ENCODE measurements at places on chromosomes 1 and 21.
A peak's percentile ranks its signal among the peaks of the same experiment; 100 is the strongest.

- no peak for DNase-seq
Measured at GRCh38 chr1:17567582-17567981, 28.1 kb downstream of the ARHGEF10L start.

- DNase-seq: no peak
Measured at GRCh38 chr1:83029916-83030315, 969.0 kb downstream of the TTLL7 start.

DNA sequence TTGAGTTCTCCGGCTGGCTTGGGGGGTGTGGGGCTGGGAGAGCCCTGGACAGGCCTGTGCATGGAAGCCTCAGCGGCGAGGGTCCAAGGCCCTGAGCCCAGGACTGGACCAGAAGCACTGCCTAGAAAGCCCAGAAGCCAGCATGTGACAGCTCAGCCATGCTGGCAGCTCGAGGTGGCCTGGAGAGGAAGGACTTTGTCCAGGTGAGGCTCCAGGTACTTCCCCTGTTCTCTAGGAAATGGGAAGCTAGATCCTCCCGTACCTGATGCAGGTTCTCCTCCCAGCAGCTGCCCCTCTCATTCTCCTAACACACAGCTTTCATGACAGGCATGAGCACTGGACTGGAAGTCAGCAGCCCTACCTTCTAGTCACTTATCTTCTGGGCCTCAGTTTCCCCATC is 6.4 kb downstream of the PADI3 start:
- DNase-seq: no peak

DNA sequence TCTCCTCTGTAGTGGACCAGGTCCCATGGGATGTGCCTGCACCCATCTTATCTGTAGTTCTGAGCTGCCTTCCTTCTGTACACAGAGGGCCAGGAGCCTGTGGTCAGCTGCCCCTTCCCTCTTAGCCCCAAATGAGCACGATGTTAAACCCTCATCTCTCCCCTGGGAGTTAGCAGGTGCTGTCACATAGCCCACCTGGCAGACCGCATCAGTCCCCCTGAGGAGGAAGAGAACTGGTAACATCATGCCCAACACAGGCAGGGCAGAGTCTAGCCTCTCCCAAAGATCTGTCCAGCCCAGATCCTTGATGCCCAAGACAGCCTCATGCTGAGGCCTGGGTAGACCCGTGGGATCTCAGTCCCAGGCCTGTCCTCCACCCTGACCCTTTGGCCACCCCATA is 4.7 kb downstream of the TIE1 start:
- DNase-seq: no peak

DNA sequence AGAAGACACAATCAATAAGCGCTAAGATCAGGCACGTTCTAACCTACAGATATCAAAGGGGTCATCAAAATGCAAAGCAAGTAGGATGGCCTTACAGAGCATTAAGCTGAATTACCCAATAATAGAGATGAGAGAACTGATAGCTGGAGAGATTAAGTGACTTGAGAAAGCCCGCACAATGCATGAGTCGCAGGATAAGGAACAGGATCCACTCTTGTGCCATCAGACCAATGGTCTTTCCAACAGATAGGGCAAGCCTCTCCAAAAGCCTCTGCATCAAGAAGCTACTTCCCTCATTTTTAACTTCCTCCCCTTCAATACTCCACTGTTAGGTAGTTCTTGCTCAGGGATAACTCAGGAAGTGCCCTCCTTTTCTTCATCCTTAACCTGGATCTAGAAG is 2.6 kb downstream of the CHML start:
- DNase-seq: peak; percentile 24

GRCh38 chr1:168643152-168643551 is 66.7 kb downstream of the XCL1 start:
- DNase-seq: no peak

- no peak for DNase-seq
Measured at GRCh38 chr1:33323663-33324477, 3.0 kb upstream of the A3GALT2 start.

- peak; percentile 62 for DNase-seq
Measured at GRCh38 chr1:113930499-113931161, 1.5 kb downstream of the HIPK1 start.

- no peak for DNase-seq
Measured at GRCh38 chr21:27339902-27340301, 373.0 kb upstream of the ADAMTS5 start.

DNA sequence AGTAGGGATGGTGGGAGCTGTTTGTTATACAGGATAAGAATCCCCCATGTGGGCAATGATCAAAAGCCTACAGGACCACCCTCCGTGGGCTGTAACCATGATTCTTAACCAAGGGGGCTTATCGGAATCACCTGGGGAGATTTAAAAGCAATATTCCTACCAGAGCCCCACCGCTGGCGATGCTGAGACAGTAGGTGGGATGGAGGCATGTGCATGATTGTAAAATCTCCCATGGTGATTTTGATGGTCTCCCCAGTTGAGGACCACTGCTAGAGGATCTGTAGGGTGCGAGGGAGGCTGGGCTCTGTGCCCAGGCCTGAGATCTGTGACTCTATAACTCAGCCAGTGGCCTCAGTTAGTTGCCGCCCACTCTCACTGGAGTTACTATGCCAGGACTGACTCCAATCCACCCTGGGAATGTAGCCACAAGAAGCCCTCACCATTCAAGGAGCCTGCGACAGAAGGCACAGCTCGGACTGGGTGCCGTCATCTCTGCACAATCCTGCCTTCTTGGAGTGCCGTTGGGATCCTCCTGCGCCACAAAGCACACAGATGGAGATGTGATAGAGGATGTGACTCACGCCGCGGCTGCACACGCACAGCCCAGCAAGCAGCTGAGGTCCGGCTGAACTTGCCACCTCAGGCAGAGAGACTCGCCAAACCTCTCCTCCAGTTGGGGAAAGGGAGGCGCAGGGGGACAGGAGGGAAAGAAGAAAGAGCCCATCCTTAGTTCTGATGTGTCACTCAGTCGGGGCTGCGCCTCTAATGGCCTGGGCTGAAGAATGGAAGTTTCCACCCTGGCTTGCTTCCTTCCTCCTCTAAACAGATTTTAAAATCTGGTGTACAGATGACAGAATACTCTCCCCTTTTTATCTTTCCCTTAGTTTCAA is 26.5 kb downstream of the AKNAD1 start:
- no peak for DNase-seq

DNA sequence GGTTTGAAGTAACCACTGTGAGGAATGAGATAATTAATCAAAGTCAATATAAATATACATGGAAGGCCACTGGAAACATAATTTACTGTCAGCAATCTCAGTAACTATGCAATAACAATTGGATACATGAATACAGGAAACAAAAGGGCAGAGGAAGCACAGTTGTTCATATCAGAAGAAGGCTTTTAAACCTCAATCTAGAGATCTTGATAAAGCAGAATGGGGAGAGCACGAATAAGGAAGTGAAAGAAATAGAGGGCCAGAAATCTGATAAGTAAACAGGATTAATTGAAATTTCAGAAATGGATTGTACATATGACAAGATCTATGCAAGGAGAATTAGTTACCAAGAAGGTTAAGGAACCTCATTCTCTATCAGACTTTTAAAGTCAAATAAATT is 93.0 kb downstream of the EVI5 start:
- no peak for DNase-seq

DNA sequence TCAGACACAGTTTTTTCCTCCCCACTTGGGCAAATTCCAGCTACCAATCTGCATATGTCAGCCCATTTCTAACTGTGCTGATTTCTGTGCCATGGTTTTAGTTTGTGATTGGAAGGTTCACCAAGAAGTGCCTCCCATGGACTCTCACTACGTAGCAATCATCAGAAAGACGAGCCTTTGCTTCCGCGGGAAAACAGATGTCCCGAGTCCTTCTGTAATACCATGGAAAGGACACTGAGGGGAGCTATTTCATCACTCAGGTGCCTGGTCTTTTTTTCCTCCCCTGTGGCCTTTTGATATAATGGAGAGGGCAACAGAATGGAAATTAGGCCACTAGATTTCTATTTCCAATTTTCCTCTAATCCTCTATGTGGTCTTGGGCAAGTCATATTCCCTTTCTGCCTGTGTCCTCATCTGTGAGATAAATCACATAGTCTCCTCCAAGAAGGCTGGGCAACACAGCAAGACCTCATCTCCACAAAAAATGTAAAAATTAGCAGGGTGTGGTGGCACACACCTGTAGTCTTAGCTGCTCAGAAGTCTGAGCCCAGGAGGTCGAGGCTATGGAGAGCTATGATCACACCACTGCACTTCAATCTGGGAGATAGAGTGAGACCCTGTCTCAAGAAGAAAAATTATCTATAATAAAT is 24.8 kb downstream of the LEMD1 start:
- DNase-seq: peak; percentile 82

GRCh38 chr1:40652468-40652867 is 13.0 kb downstream of the RIMS3 start:
- DNase-seq: no peak

Measured in neural progenitor cell (in vitro differentiated cells).